G401 (cell line): ENCODE measurements at places on chromosomes 2 and 18. TPM values are rescaled to one million over a fixed set of nuclear protein-coding genes. Genes with fewer than 3 reads are reported as not detected.

DNA sequence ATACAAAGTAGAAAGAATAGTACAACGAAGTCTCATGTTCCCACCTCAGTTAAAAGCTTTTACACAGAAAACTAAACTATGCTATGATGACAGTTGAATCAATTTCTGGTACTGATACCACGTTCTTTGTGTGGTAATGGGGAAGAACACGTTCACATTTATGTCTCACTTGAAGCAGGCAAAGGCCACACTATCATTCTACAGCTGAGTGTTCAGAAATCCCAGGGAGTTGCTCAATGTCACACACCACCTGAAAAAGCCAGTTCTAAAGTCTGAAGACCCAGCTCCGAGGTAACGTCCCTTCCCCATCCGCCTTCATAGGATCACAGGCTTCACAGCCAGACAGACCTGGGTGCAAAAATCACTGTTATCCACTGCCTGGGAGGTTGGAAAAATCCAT lies 8.9 kb downstream of the RNF149 start:
- no peak for DNase-seq

The LTBP1 gene
- total RNA-seq: 12.5 and 14.5 TPM in 2 replicates

DNA sequence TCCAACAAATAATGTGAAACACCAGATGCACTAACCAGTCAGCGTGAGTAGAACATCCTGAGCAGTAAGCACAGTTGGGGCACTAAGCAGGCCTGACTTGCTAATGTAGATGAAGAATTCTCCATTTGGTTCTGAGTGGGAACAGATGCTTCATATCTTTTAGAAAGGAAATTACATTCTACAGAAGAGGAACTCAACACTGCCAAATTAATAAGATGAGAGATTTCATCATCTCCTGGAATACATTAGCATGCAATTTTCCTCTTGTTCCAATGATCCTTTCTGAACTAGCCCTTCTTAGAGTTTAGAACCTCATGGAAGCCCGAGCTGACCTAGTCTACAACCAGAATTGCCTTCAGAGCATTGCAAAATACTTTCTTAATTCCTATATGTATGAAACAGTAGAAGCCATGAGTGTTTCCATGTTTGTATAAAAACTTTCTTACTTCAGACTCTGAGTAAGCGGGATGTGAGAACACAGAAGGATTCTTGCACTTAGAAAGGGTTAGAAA lies 34.8 kb downstream of the COL5A2 start:
- no peak for DNase-seq

GRCh38 chr2:60957224-60957623 lies 60.3 kb upstream of the PEX13 start:
- DNase-seq: no peak

GRCh38 chr2:11578986-11579774 lies 45.3 kb downstream of the GREB1 start:
- no peak for DNase-seq

DNA sequence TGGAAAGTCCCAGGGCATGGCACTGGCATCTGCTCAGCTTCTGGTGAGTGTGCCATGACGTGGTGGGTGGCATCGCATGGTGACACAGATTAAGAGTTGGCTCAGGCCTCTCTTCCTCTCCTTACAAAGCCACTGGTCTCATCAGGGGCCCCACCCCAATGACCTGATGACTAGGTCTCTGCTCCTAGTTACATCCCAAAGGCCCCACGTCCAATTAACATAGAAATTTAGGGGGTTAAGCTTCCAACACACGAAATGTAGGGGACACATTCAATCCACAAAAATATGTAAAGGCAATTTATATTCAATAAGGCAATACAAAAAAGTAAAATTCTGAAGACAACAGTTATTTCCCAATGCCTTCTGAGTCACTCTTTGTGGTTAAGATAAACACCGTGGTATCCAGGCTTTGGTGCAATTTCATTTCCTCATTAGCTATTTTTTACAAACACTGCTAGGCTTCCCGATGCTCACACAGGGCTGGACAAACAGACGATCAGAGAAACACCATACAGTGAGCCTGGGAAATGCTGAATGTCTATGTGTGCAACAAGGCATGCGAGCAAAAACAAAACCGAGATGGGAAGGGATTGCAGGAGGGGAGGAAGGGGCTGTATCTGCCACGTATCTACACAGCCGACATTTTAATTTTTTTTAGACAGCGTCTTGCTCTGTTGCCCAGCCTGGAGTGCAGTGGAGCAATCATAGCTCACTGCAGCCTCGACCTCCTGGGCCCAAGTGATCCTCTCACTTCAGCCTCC lies 67.2 kb downstream of the MBP start:
- no peak for DNase-seq

DNA sequence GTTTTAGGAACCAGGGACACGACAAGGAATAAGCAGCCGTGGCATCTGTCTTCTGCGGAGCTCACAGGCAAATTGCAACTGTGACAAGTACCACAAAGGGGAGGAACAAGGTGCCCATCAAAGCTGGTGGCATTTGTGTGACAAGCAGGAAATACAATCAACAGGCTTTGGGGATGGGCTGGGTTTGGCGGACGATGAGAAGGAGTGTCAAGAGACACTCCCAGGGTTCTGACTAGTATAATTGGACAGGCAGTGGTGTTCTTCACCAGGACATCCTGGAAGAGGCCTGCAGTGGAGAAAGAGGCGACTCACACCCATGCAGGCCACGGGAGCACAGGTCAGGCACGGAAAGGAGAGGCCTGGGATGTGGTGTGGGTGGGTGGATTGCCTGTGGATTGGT lies 14.2 kb upstream of the SPATA3 start:
- DNase-seq: no peak

The POLR1A gene
- 16.2 and 47.4 TPM in 2 replicates for total RNA-seq

DNA sequence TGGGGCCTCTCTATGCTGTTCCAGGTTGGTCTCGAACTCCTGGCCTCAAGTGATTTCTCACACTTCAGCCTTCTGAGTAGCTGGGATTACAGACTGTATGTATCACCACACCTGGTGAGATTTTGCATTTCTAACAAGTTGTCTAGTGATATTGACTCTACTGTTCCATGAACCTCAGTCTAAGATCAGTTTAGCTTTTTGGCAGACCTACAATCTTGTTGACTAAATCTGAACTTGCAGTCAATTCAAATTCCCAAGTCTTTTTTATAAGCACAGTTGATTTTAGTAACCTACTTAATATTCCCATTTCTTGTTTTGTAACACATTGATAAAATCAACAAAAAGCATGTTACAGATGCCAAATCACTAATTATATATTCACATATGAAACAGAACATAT lies 266.1 kb upstream of the CYP26B1 start:
- DNase-seq: no peak

The CFAP53 gene
- not detected in 2 replicates for total RNA-seq

DNA sequence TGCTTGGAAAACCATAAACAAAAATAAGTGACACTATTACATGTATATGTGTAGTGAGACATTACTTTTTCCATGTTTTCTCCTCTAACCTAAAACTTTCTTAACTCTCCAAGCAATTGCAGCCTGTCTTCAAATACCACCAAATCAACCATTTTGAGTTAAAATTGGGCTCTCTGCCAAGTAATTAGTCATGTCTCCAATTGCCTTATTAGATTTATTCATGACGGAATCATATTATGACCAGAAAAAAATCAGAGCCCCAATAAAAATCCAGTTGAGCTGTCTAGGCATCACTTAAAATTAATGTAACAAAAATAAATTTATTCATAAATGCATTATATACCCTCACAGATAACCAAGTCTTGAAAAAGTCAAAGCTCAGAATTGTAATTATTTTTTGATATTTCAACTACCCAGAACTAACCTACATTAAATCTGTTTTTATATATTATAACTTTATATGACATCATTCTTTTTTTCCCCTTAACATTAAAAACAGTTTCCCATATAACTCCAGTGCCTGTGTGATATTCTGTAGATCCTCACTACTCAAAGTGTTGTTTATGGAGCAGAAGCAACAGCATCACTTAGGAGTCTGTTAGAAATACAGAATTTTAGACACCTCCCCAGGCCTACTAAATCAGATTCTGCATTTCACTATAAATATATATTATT lies 157.0 kb downstream of the ERBB4 start:
- no peak for DNase-seq

GRCh38 chr2:220555961-220556630 lies 928.7 kb downstream of the SLC4A3 start:
- no peak for DNase-seq

The HTR2B gene
- 4.6 and 5.4 TPM in 2 replicates for total RNA-seq

The DPP10 gene
- not detected in 2 replicates for total RNA-seq
